ENCODE measurements at places on chromosomes 13 and 19. TPM values are rescaled to one million over a fixed set of nuclear protein-coding genes. Genes with fewer than 3 reads are reported as not detected.

GRCh38 chr19:32691291-32691951 is at the start of gene NUDT19:
NUDT19 (plus strand) TSS chr19:32691821; CDS start chr19:32691961, 140 bp downstream.
- peak; percentile 65 for DNase-seq

GRCh38 chr13:111384441-111385182 is 64.2 kb downstream of the TEX29 start:
- DNase-seq: no peak

GRCh38 chr13:114258589-114258988 is 22.8 kb upstream of the UPF3A start:
- no peak for DNase-seq

GRCh38 chr13:33452873-33453517 is 167.4 kb upstream of the STARD13 start:
- no peak for DNase-seq

The ATP4B gene
- not detected for total RNA-seq

Data from neural progenitor cell (in vitro differentiated cells).